T-helper 2 cell treated with Interferon-gamma antibody and Interleukin-4, amounts not matched to agents 5 μg/mL and 100 μg/mL, for 36 hours (primary cell): ENCODE measurements at places on chromosomes 5 and 9.

DNA sequence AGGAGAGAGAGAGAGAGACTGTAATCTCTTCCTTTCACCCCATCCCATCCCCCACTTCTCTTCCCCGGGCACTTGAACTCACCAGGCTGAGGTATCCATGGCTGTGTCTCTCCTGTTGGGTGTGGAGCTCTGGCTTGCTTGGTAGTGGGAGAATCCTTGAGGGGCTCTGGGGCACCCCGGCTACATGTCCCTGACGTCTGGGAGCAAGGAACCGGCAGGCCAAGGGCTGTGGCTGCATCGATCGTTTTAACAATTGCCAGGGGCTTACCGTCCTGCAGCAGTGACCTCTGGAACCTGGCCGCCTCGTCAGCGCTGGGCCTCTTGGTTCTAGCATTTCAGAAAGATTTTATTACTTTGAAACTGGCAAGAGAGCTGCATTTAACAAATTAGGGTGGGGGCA lies 30.0 kb downstream of the FGF18 start:
- no peak for DNase-seq

DNA sequence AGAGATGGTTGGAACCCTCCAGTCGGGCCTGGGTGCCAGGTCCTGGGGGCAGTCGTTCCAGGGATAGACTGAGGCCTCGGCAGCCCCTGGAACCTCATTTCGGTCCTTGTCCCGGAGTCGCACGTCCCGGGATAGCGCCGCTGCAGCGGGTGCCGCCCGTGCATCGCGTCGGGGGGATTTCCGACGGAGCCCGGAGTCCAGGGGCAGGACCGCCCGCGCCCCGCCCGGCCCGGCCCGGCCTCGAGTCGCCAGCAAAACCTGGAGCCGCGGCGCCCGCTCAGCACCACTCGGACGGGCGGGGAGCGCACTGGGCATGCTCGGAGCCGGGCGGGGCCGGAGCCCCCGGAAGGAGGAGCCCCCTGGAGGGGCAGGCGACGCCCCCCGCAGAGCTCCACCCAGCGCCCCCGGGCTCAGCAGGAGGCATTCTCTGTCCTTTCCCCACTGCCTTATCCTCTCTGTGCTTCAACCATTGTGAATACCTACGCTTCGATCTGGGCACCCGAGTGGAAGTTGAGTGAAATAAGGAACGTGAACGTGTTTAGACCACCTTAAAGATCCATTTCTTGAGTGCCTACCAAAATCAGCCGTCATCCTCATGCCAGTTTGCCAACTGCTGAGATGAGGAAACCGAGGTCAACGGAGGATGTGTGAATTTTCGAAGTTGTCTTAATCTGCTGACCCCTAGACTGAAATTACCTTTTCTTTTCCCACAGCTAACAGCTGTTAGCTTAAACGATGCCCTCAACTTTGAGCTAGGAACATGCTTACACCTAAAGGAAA lies 1.7 kb upstream of the PTPN3 start:
- no peak for DNase-seq

DNA sequence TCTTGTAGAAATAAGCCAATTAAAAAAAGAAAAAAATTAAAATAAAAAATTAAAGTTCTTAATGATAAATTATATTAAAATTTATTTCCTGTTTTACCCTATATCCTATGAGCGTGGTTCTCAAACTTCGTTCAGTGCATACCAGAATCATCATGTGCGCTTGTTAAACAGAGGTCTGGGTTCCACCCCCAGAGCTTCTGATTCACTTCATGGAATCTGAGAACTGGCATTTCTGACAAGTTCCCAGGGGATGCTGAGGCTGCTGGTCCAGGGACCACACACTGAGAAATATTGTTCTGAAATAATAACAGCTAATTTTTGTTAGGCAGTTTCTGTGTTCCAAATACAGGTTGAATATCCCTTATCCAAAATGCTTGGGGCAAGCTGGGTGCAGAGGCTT lies 79.3 kb downstream of the TMC1 start:
- no peak for DNase-seq

DNA sequence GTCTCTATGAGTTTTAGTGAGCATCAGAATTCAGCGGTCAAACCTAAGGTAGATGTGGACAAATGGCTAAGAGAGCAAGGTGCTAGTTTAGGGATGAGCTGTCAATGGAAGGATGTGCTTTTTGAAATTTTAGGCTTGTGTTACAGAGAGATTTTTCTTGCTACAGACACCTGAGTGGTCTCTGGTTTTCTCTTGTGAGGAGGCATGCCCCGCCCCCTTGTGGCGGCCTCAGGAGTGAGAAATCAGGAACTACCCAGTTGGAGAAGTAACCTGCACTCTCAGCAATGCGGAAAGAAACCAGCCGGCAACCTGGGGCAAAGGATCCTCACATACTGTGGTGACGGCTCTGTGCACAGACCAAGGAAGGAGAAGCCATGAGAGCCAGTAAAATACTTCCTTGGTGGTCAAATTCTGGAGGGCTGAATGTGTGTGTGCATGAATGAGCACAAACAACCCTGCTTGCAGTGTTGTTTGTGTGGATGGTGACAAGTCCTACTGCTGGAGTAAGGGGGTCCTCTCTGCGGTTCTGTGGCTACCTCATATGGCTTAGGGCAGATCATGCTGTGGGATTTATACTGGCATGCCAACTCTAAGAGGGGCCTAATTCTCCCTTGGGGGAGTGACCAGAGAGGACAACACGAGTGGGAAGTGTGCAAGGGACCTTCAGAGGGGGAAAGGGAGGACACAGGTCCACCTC lies 16.7 kb upstream of the HSD17B4 start:
- peak; percentile 53 for DNase-seq

DNA sequence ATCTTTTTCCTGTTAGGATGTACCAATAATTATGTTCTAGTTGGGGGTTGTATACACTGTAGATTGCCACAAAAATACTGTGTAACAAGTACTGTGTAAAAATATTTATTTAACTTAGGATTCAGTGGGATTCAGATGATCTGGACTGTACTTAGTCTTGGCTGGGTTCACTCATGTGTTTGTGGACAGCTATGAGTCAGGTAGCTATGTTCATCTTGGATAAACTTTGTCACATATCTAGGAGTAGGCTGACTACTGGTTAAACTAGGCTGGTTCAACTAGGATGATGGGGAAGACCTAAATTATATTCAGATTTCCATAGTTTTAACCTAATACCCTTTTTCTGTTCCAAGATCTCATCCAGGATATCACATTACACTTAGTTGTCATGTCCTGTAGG lies 32.1 kb upstream of the TNFSF15 start:
- DNase-seq: no peak

- peak; percentile 28 for DNase-seq
Measured at GRCh38 chr5:143121135-143121475, 282.4 kb downstream of the NR3C1 start.

GRCh38 chr9:78507037-78507436 lies 210.1 kb downstream of the PSAT1 start:
- no peak for DNase-seq

- no peak for DNase-seq
Measured at GRCh38 chr5:97943036-97943435, 760.0 kb upstream of the RIOK2 start.

- DNase-seq: no peak
Measured at GRCh38 chr5:142952229-142952628, 182.1 kb downstream of the ARHGAP26 start.
